ENCODE measurements at places on chromosomes 6 and 20.

DNA sequence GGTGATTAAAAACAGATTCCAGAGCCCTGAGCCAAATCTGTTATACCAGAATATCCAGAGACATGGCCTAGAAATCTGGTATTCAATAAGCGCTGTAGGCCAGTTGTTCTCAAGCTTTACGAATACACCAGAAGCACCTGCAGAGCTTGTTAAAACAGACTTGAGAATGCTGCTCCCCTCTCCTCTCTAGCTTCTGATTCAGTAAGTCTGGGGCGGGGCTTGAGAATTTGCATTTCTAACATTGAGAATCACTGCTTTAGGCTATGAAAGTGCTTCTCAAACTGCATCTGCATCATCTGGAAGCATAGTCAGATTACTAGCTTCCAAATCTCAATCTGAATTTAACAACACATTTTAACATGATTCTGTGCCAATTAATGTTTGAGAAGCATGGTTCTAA, 20.5 kb upstream of the MAN1A1 start:
- no peak for DNase-seq

DNA sequence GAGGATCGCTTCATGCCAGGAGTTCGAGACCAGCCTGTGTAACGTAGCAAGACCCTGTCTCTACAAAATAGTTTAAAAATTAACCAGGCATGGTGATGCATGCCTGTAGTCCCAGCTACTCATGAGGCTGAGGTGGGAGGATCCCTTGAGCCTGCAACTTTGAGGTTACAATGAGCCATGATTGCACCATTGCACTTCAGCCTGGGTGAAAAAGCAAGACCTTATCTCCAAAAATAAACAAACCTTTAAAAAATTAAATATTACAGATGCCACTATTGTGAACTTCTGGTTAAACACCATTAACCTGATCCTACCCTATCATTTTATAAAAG, 116.8 kb downstream of the ARHGAP18 start:
- DNase-seq, result no peak

DNA sequence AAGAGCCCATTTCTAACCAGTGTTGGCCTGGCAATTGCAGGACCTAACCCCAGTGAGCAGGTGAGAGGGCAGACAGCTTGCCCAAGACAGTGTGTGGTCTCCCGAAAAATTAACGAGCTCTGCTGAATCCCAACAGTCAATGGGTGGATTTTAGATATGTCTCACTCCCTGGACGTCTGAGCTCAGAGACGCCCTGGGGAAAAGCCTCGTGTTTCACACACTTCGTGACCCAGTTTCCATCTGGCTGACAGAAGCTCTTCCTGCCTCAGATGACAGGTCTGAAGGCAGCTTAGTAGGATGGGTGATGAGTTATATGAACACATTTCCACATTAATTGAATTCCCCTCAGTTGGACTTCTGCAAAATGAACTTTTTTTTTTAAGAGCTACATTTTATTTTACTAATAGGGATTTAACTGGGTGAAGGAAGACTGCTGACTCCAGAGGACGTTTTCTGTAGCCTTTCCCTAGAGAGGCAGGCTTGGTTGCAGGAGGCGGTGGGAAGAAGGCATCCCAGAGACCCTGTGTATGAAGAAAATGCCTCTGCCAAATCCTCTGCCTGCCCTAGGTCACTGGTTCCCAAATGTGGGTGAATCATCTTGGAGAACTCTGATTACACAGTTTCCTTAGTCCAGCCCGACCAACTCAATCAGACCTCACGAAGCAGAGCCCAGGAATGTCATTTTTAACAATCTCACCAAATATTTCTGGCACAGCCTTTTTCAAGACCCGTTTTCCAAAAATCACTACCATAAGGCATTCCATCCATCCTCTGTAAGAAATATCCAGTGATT, 71.7 kb upstream of the LY86 start:
- no peak for DNase-seq

DNA sequence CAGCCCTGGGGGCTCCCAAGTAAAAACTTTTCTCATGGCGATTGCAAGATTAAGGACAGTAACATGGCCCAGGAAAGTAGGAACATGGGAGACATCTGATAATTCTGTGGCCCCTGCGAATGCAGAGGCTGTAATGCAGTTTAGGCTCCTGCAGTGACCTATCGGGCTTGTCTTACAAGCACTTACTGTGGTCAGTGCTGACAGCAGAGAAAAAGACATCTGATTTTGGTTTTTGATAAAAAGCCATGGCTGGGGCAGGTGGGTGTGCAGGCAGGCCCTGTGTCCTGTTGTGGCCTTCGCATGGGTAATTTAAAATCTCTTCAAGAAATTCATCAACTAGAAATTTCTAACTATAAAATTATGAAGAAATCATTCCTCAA, 19.3 kb upstream of the CCN6 start:
- DNase-seq, result no peak

GRCh38 chr6:30963641-30964040, 19.9 kb upstream of the MUC21 start:
- no peak for DNase-seq

GRCh38 chr6:11556309-11556708, 18.8 kb downstream of the TMEM170B start:
- no peak for DNase-seq

GRCh38 chr6:61210549-61210948, 1075.5 kb downstream of the KHDRBS2 start:
- DNase-seq, result no peak

DNA sequence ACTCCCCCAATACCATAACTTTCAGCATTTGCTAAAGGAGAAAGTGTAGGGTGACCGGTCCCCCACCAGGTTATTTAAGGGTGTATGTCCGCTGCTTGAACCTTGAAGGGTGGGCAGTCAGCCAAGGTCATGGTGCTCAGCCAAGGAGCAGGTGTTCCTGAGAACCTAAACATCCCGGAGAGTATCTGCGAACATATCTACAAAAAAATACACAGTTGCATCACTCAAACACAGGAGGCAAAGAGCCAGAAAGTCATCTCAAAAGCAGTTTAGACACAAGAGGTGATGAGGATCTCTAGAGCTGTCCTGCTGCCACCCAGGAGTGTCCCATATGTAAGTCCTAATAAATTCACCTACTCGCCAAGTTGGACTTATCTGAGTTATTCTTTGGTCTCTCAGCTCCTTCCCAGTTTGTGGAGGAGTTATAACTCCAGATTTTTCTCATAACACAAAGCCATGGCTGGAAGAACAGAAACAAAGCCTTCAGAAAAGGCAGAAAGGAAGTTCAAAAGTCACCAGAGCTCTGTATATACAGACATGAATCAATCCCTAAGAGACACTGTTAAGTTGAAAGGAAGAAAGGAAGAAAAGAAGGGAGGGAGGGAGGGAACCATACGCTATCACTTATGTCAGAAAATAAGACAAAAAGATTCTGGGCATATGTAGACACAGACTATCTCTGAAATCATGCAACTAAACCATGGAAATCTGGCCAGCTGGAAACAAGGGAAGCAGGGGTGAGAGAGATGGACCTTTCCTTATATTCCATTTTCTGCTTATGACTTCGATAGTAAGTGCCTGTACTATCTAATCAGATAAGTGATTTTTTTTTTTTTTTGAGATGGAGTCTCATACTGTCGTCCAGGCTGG, 11.3 kb downstream of the MBOAT1 start:
- no peak for DNase-seq

DNA sequence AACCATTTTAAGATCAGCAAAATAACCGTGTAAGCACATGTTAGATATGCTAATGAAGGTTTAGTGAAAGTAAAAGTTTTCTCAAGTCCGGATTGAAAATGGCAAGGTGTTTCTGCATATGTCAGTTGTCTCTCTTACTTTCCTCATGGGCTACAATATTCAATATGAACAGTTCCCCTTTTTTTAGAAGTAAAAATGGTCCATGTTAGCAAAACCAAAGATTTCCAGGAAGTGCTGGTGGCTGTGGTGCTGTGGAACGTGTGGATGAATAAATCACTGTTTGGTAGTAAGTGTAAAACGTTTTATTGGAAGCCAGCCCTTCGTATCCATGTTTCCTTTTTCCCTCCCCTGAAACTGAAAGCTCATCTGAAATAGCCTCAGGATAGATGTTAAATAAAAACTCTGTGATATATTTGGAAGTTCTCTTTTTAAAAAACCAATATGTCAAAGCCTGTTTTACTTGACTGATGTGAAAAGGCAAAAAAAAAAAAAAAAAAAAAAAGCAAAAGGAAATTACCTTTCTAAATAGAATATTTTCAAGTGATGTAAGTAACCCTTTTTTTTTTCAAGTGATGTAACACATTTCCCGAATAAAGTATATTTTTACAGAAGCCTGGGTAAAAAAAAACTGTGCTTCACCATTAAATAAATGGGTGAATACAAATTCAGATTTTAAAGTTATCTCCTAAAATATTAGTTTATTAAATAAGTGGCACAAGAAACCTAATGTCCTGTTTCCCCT, 41.9 kb downstream of the PLEKHG1 start:
- no peak for DNase-seq

GRCh38 chr6:90218959-90219208, 77.8 kb downstream of the BACH2 start:
- DNase-seq, result no peak

DNA sequence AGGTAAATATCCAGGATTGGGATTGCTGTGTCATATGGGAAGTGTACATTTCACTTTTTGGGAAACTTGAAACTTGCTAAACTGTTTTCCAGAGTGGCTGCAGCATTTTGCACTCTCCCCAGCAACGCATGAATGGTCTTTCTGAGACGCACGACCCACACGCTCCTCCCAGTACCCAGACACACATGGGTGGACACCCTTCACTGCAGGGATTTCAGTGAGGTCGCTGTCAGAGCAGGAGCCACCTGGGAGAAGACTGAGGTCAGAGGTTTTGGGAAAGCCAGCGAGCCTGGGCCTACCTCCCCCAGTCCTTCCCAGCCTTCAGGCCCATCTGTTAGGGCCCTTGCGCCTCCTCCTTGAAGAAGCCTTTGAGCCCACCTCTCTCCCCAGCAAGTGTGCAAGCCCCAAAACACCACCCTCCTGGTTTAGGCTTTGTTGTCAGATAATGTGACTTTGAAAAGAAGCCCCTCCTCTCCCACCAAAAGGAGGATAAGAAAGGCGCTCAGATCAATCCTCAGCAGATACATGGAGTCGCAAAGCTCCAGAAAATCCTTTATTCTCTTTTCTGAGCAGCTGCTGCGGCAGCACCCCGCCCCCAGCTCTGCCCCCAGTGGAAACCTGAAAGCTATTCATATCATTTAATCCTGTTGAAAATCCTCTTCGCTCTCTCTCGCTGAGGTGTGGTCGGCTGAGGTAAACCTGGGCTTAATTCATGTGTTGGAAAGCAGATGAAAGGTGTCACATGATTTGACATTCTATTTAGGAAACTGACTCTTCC, 12.7 kb upstream of the JAG1 start:
- DNase-seq, result no peak

DNA sequence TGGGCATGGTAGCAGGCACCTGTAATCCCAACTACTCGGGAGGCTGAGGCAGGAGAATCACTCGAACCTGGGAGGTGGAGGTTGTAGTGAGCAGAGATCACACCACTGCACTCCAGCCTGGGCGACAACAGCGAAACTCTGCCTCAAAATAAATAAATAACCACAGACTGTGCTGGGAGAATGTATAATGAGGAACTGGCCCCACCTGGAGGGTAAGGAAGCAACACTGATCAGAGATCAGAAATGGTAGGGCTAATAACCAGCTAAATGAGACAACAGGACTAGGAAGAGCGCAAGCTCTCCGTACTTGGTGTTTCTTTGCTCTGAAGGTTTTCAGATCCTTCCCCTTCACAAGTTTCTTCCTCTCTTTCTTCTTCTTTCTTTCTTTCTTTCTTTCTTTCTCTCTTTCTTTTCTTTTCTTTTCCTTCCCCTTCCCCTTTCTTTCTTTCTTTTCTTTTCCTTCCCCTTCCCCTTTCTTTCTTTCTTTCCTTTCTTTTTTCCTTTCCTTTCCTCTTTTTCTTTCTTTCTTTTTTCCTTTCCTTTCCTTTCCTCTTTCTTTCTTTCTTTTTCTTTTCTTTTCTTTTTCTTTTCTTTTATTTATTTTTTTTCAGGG, 14.6 kb downstream of the CCM2L start:
- no peak for DNase-seq

GRCh38 chr20:2124564-2125213, 23.1 kb downstream of the STK35 start:
- DNase-seq, result no peak

DNA sequence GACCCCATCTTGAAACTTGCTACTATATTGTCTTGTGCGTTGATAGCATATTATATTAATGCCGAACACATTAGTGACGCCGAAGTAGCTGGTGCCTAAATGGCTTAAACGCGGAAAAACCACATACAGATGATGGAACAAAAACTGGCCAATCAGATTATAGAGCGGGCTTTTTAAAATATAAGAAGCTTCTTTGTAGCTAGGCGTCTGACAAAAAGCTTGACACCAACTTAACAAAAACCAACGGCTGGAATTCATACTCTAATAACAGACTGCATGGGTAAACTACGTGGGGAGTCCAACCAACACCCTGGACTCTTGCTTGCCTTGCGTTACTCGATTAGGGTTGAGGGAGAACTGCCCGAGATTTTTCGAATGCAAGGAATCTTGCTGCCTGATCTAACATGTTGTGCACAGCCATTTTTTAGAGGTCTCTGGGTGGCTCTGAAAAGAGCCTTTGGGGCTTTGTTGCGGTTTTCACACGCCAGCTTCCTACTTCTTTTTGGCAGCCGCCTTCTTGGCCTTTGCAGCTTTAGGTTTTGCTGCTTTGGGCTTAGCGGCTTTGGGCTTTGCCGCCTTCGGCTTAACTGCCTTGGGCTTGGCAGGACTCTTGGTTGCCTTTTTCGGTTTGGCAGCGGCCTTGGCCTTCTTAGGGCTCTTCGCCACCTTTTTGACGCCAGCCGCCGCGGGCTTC, 45.7 kb downstream of the OR2B2 start:
- peak; percentile 75 for DNase-seq

DNA sequence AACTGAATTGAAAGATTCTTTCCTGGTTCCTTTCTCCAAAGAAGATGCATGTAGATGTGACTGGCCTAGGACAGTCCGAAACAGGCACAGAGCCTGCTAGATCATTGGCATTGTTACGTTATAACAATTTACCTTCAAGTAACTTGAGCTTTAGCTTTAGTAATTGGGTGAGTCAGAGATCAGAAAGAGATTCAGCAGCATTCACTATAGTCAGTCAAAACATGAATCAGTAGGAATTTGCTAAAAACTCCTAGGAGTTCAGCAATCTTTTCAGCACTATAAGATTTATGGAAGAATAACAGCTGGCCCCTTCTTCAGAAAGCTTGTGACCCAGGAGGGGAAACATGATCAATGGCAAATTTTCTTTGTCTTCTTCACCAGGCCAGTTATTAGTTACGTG, 281.7 kb upstream of the PRDM1 start:
- no peak for DNase-seq

DNA sequence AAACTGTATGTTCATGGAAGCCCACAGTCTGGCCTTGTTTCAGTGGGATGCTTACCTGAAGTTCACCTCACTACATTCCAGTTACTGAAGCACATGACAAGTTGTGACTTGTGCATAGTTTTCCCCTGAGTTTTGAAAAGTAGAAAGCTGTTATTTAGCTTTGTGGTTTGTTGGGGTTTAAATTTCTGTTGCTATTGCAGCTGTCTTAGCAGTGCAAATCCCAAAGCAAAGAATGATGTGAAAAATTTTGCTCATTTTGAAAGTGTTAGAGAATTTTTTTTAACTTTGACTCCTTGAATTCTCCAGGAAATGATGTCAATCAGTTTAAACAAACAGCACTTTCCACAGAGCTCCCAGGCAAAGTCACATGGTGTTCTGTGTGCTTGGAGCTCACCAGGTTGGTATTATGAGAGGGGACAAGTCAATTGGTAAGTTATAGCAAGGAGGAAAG, 268.4 kb downstream of the ADGRG6 start:
- no peak for DNase-seq
